ENCODE measurements at places on chromosomes 2 and 18.

- no peak for DNase-seq
These were observed 38.1 kb upstream of the ACYP2 start for GRCh38 chr2:54077088-54077900.

DNA sequence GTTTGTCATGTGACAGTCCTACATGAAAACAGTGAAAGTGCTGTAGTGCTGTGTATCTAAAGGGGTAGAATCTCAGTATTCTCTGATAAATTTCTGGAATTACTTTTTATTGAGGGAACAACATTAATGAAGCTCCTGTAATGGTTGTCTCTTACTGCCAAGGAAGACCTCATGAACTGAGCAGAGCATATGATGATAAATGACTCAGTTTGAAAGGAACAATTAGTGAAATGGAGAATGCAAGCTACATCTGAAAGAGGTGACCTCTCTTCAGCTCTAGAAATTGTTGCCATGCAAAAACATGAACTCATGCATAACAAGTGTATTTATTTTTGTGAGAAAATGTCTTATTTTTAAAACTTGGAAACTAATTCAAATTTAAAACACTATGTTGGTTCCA is 93.6 kb downstream of the SCN9A start:
- DNase-seq: no peak

DNA sequence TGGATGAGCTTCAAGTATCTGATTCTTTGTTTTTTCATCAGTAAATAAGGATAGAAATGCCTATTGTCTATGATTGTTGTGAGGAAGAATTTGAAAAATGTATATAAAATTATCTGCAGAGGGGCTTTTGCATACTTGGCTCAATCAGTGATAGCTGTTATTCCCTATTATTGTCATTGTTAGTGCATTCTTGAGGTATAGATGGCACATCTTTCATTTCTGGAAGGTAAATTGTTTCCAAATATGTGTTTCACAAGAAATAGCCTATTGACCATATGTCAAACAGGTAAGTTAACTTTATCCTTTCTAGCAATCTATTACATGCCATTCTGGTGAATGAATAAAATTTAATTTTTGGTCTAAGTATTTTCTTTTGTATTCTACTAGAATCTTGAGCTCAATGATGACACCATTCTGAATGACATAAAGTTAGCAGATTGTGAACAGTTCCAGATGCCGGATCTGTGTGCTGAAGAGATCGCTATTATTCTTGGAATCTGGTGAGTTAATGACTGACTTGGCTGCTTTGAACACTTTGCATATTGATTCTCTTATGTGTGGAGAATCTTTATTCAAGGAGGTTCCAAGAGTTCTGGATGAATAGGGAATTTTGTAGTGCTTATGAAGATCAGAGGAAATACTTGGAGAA is 44.2 kb downstream of the TTC27 start:
- DNase-seq: no peak

DNA sequence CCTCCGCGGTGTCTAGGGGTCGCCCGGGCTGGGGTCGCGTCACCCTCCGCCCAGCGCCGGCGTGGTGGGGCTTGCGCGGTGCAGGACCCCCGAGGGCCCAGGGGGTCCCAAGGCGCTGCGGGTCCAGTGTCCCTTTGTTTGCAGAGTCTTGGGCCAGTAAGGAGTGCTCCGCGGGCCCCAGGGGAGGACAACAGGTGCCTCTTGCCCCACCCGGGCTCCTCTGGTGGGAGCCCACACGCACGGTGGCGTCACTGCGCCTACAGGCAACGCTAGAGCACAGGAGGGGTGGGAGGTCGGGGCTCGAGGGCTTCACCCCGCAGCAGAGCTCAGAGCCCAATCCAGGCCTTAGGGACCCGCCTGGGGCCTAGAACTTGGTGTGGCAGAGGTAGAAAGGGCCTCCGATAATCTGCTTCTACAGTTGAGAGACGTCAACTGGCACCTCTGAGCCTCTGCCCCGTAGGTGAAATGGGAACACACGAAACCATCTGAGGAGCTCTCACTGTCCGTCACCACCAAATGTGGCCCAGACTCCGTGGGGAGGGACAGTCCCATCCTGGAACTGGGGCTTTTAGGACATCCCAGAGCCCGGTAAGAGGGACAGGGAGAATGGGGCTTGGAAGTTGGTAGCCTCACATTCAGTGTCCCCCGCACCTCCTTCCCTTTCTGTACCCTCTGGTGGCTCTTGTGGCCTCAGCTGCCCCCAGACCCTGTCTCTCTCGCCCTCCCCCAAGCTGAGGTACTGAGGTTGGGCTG is 1.4 kb downstream of the ARID5A start:
- DNase-seq: no peak
